ENCODE measurements at places on chromosomes 6 and 20.

DNA sequence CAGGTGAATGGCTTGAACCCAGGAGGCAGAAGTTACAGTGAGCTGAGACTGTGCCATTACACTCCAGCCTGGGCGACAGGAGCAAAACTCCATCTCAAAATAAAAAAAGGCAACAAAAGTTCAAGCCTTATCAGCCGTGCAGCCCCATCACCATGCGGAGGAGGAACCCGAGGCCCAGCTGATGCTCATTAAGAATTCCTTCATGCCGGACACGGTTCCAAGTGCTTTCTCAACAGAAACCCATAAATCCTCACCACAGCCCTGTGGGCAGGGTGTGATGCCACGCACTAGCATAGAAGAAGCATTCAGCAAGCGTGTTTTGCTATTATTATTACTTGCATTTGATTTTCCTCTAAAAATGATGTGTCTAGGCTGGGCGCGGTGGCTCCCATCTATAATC, 56.3 kb downstream of the PREX1 start:
- DNase-seq = no peak

GRCh38 chr6:125804264-125804663, 13.5 kb downstream of the NCOA7 start:
- no peak for DNase-seq

DNA sequence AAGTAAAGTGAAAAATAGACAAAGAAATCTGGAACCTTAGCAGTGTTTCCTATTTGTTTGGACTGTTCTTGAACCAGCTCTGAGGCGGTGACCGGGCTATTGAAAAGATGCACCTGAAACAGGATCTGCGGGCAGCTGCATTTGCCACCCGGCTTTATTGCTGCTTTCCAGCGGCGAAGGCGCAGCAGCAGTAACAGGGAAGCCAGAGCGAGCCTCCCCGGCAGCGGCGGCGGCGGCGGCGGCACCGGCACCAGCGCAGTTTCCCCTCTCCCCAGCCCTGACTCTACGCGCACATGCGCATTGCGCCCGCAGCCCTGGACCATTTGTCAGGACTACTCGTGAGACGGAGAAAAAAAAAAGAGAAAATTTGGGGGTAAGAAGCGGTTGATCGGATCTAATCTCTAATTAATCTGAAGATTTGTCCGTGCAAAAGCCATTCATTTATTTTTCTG, at the start of gene L3MBTL3:
L3MBTL3 (plus strand) TSS at position 290 of the 452 bp plus-strand sequence. CDS start 24,119 bp downstream, outside the sequence.
- peak; percentile 70 for DNase-seq

GRCh38 chr6:52545406-52546119, 31.3 kb downstream of the TRAM2 start:
- no peak for DNase-seq

DNA sequence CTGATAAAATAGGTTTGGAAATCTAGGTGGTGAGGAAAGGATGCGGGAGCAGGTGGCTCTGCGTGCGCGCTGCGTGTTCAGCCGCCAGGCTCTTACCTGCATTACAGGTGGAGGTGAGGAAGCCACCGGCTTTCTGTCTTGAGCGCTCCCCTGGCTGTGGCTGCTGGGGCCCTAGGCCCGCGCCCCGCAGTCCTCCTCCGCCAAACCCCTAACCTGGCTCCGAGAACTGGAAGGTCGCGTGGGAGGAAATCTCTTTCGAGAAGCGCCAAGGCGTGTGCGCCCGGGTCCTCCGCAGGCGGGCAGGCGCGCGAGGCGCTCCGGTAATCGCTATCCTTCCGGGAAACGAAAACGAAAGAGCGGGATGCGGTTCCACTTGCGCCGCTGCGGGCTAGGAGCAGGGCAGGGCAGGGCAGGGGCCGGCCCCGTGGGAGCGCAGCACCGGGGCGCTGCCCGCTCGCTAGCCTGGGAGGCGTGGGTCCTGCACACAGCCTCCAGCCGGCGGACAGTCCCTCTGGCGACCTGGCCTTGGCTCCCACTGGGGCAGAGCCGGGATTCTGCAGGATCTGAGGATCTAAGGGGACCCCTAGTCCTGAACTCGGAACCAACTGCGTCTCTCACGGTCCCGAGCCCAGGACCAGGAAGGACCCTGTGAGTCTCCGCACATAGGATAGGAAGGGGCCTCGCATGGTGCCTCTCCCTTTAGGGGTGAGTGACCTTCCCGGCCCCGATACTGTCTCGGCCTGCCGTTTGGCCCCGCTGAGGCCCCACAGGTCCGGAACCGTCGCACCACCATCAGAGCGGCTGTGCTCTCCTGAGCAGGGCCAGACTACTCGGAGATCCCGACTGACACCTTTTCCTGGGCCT, at the start of gene ETV7:
ETV7 (minus strand) TSS at position 230 of the 864 bp plus-strand sequence; CDS start at position 102, 128 bp downstream.
- no peak for DNase-seq

GRCh38 chr20:12963416-12963815, 45.4 kb upstream of the SPTLC3 start:
- DNase-seq = no peak

DNA sequence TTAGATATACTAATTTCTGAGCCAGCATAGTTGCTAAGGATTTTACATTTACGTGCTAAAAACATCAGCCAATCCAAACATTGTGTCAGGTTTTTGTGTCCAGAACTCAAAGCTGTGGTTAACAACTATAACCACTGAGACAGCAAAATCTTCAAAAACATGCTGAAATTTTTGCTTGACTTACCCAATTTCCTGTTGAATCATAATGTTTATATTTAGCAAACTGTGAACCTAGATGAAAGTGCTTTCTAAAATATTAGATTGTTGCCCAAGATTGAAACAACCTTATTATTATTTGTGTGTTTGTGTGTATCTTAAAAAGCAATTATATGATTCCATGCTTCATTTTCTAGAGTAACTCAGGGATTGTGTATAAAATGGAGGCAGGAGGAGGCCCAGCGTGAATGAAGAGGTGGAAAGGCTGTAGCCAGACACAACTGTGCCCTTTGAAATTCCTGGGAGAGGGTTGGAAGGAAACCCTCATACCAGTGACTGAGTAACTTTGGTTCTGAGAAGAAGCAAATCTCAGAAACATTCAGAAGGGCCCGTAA, 48.0 kb downstream of the ARMC2 start:
- DNase-seq = no peak

DNA sequence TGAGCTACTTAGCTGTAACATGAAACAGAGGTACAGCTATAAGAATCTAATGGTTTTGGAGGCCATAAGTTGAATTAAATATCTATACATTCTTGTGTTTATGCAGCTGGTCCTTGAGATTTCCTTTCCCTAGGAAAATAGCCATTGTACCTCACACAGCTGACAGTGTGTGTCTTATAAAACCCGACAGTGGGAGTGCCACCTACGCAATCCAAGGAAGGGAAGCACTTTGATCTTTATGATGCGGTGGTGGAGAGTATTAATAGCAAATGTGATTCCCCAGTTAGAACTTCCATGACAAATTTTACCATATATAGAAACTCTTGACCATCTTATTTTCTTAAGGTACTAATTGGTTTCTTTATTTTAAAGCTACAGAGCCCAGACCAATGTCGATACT, 149.5 kb downstream of the TMEM200A start:
- no peak for DNase-seq

- no peak for DNase-seq
These were observed 41.4 kb downstream of the KIZ start for GRCh38 chr20:21167261-21167660.

DNA sequence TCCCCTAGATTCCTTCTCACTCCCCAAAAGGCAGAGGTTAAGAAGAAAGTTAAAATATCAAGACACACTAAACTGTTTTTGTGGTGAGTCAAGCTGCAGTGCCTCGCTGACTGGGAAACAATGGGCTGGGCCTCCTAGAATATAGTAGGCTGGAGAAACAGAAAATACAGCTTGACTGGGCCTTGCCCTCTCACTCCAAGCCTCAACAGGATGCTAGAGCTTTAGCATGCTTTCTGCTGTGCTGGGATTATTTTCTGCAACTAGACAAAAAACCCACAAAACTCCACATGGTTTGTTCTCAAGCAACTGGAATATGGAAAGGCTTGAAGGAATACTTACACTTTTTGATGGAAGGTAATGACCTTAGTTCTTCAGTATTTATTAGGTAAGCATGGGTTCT, 27.9 kb downstream of the FOXO3 start:
- DNase-seq = no peak

DNA sequence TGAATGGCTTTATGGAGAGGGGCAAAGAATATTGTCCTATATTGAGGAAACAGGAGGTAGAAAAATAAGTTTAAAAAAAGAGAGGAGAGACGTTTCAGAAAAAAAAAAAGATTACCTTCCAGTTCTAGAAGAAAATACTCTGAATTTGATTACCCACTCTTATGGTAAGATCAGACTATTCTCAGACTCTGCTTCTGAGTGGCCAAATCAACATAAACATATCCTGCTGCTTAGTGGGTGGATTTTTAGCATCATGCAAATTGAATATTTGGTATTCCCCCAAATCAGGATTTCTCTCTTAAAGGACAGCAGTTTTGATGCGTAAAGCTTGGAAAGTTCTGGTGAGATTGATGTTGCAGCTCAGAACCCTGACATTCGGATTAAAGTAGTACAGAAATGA, 946.6 kb downstream of the TFAP2A start:
- DNase-seq = no peak

- no peak for DNase-seq
These were observed 61.8 kb downstream of the TULP4 start for GRCh38 chr6:158374020-158374419.

DNA sequence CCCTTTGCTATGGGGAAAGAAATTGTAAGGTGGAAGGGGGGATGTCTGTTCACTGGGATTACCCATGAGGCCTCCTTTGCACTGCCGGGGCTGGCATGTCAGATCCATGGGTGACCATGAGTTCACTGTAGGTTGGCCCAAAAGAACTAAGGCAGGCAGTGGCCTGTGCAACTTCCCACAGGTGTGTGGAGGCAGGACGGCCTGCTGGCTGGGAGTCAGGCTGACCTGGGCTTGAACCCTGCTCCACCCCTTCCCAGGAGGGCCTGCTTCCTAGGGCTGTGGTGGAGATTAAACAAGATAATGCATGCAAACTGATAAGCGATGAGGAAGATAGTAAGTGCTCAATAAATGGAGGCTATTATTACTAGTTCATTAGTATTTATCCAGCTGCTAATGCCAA, 163.0 kb downstream of the EYA2 start:
- no peak for DNase-seq

GRCh38 chr6:116359131-116359530, 11.6 kb upstream of the DSE start:
- DNase-seq = no peak

GRCh38 chr6:87700397-87701343, 1.4 kb downstream of the AKIRIN2 start:
- DNase-seq = no peak

- DNase-seq = no peak
These were observed 43.3 kb downstream of the SOX4 start for GRCh38 chr6:21636876-21637275.

DNA sequence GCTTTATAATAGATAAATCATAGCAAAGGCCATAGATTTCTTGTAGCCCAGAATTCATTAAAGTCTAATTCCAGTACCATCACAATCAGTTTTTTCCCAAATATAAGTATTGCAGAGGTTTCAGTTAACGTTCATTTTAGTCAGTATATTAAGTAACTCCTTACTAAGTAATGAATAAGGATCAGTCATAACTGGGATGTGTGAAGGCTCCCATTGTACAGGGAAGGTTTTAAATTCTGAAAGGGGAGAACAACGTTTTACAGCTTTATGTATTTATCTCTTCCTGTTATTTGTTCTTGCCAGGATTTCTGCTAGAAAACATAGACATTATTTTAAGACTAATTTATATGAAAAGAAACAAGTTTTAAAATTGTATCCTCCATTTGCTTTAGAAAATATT, 215.5 kb upstream of the LAMP5 start:
- DNase-seq = no peak

DNA sequence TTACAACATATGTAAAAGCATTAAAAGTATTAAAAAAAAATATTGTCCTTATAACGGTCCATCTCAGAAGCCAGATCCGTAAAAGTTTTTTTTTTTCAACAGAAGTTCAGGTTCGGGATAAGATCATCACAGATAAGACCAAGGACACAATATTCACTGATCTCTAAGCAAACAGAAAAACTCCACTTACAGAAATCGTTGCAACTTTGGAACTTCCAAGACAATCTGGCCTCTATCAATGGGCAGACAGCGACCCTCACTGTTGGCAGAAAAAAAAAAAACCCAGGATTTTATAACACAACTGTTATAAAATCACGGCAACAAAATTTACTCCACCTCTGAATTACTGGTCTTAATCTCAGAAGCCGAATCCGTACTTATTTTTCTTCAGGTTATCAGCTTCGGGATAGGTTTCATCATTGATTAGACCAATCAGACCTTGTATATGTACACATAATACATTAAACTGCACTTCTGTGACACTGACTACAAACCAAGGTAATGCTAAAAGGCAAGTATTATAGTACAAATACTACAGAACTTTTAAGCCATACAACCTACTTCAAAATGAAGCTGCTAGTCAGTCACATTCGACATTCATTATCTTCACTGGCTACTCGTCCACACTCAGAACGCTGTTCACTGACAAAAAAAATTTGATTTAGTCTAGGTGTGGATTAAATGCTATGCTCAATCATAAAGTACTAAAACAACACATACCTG, 34.7 kb upstream of the SYNCRIP start:
- DNase-seq = no peak

DNA sequence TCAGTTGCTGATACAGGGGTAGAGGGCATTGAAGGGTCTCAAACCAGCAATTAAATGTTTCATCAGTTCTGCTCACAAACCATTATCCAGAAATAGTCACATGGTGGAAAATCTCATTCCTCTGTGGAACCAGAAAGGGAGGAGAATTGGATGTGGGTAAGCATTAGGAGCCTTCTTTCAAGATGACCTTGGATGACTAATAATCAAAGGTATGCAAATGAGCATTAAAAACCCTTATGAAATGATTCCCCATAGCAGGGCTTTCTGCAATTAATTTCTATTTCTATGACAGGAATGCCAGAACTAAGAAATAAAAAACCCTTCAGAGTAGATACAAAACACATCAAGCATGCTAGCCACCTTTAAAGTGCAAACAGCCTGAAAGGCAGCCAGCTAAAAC, 37.4 kb upstream of the HCRTR2 start:
- no peak for DNase-seq

GRCh38 chr20:42524058-42524457, 665.6 kb downstream of the PTPRT start:
- DNase-seq = no peak

- no peak for DNase-seq
These were observed 27.6 kb upstream of the FUCA2 start for GRCh38 chr6:143539106-143539505.

GRCh38 chr6:20365456-20365855, 36.2 kb upstream of the E2F3 start:
- no peak for DNase-seq

DNA sequence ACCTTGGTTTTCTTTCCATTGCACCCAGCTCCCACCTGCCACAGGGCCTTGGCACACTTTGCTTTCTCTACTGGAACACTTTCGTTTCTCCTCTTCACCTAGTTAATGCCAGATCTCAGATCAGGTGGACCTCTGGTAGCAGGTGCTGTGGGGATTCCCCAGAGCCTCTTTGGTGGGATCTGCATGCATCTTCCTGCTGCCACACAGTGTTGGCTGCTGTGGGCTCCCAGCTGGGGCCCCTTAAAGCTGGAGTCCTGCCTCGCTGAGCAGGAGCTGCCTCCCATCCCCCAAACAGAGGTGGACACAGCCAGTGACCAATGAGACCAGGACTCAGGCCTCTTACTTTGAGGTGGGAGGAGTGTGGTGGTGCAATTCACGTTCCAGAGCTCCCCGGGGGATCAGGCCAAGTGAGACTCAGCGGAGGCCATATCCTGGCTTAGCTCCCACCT, 28.4 kb downstream of the CEBPB start:
- DNase-seq = no peak

GRCh38 chr6:140824595-140824994, 1308.1 kb upstream of the GJE1 start:
- no peak for DNase-seq
